ENCODE measurements at places on chromosomes 13 and 19. TPM values are rescaled to one million over a fixed set of nuclear protein-coding genes. Genes with fewer than 3 reads are reported as not detected.

Gene ZIC5
- under 0.01 TPM for total RNA-seq

Gene SHC2
- 2.5 TPM for total RNA-seq

Gene MAP4K1
- 0.32 TPM for total RNA-seq

Gene IQCN
- total RNA-seq = 0.63 TPM

Gene PSG11
- not detected for total RNA-seq

Gene AKAP8L
- total RNA-seq = 61.3 TPM

Gene SIGLEC10
- not detected for total RNA-seq

Gene TPP2
- 47.6 TPM for total RNA-seq

Gene HPN
- total RNA-seq = 0.09 TPM

Gene MUC16
- total RNA-seq = not detected

Gene REEP6
- total RNA-seq = 2.9 TPM

Gene DBP
- 10.2 TPM for total RNA-seq

Gene ZNF274
- 13.0 TPM for total RNA-seq

Gene DHPS
- total RNA-seq = 57.5 TPM

Gene LRP3
- 21.9 TPM for total RNA-seq

Gene CEACAM3
- total RNA-seq = not detected

Gene NOTCH3
- total RNA-seq = 13.2 TPM

Gene RASGRP4
- not detected for total RNA-seq

Gene CNN1
- total RNA-seq = 8.2 TPM

Gene TFDP1
- total RNA-seq = 26.8 TPM

Gene LMTK3
- total RNA-seq = under 0.01 TPM

Gene ZNF549
- 5.4 TPM for total RNA-seq

All from bronchial smooth muscle cell (primary cell).